ENCODE measurements at places on chromosomes 6 and 20.

- no peak for DNase-seq
Measured at GRCh38 chr6:135331002-135331401, 149.9 kb downstream of the MYB start.

GRCh38 chr6:170110201-170111140 is 180.4 kb downstream of the DLL1 start:
- no peak for DNase-seq

DNA sequence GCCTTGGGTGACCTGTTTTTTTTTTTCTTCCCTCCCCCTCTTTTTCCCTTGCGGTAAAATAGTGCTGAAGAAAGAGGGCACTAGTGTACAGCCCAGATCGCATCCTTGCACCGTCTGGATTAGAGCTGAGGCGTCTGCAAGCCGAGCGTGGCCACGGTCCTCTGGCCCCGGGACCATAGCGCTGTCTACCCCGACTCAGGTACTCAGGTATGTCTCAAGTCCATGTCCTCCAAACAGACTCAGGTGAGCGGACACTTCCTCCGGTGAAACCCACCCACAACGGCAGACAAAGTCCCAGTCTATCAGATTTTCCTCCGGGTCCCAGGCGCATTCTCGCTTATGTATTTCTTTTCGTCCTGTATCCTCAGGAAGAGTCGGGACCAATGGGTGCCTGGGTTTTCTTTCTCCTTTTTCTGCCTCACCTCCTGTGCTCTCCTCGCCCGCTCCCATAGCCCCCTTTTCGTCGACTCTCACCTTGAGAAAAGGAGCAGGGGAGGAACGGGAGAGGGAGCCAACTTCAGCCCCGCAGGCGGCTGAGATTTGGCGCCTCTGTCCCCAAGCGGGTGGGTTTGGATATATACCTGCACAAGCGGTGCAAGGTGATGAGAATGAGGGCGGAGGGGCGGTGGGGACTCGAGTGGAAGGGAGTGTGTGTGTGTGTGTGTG is 1.1 kb upstream of the GRM1 start:
- peak; percentile 17 for DNase-seq

DNA sequence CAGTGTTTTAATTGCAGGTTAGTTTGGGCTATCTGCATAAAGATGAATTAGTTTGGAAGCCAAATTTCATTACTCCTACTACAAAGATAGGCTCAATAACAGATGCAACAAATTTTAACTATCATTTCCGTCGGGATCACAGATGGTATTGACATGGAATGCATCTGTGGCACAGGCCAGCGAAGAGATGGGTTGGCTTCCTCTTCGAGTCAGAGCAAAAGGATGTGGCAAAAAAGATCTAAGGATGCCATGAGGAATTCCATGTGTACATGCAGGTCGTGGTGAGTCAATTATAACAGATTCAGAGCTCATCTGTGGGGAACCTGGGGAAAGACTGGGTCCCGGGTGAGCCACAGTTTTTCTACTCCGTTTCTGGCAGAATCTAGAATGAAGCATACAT is 83.0 kb upstream of the CITED2 start:
- DNase-seq = no peak

- peak; percentile 76 for DNase-seq
Measured at GRCh38 chr20:46799781-46800408, 90.4 kb downstream of the SLC2A10 start.

DNA sequence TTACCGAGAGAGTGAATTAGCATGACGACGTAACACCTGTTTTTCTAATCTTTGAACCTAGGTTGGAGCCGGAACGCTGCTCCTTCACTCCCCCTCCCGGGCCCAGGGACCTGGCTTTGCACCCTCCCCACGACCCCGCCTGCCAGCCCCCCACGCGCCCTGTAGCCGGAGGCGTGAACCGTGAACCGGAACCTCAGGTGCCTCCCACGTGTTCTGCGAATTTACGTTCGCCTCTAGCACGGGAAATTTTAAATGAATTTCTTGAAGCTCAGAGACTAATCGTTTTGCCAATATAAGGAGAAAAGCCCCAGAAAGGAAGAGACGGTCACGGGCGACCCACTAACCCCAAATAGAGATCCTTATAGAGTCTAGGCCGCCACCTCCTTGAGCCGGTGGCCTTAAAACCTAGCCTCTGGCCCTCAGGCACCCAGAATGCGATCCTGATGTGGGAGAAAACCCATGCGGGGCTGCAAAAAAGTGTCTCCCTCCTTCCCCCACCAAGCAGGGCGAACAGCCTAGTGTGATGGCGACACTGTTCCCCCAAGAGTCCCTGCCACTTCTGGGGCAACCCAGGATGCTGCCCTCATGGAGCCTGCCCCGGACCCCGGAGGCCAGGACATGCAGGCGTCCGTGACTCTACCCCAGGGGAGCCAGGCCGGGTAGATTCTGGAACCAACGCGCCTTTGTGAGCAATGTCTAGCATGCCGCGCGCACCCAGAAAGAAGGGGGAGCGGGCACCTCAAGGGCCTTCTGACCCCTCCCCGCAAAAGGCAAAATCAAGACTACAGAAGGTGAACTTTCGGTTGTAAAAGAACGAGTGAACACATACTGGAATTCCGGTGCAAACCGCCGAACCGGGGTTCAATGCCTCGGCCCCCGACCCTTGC is 2.7 kb upstream of the SIM1 start:
- no peak for DNase-seq

Data from NCI-H774 (cell line).